ENCODE measurements at places on chromosomes 6 and 20.
A peak's percentile ranks its signal among the peaks of the same experiment; 100 is the strongest.

- peak; percentile 10 for DNase-seq
Measured at GRCh38 chr6:133837801-133838349, 51.0 kb upstream of the TCF21 start.

- no peak for DNase-seq
Measured at GRCh38 chr6:52251113-52251512, 6.8 kb upstream of the IL17F start.

GRCh38 chr6:73985891-73986290, 289.9 kb downstream of the CD109 start:
- DNase-seq = no peak

DNA sequence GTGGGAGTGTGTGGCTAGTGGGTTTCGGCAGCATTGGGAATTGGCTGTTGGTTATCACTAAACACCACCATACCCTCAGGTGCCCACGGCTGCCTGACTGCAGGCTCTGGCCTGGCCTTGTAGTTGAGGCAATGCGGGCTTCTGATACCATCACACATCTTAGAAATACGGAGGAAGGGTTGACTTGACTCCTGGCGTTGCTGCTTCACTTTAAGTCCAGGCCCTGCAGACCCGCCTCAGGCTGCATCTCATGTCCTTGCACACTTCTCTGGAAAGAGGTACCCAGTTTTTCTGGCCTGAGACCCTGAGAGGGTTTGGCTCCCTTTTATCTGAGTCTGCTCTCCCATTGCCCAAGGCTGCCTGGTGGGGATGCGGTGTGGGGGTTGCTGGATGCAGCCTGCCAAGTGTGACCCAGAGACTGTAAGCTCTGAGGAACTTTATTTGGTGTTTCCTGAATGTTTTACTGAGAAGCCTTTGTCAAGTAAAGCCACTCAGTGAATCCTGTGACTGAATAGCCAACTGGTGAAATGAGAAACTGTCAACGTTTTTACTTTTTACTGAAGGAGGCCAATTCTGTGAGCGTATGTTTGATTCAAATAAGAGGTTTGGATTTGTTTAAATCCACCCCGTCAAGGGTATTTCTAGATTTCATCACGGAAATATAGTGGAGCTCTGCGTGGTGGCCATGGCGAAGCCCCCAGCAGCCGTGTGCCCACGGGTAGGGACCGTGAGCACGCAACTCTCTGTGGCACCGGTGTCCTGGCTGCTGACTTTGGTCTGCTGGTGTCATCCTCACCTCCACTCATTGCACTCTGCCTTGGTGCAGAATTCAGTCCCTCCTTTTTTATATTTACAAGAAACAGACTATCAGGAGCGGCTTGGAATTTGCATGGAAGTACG, 160.1 kb downstream of the DTNBP1 start:
- DNase-seq = no peak

DNA sequence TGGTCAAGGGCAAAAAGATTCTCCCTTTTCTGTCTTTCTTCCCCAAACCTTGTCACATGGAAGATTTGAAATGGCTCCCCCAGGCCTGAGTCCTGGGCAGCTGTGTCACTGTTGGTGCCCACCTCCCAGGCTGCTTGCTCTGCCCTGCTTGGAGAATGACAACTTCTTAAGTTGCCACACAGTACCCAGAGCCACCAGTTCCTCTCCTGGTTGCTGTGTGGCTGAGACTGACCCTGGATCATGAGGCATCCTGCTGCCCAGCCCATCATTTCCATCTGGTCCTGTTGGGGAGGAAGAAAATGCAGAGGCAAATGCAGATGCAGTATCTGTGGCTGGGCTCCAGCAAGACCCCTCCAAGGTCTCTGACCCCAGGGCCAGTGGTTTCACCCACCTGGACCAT, 113.7 kb downstream of the PHACTR3 start:
- DNase-seq = no peak

DNA sequence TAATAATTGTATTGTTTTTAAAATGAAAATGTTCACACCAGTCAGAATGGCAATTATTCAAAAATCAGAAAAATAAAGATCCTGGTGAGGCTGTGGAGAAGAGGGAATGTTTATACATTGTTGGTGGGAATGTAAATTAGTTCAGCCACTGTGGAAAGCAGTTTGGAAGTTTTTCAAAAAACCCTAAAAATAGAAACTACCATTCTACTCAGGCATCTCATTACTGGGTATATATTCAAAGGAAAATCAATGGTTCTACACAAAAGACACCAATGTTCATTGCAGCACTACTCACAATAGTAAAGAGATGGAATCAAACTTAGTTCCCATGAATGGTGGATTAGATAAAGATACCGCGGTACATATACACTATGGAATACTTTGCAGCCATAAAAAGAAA, 461.5 kb upstream of the ADGRB3 start:
- no peak for DNase-seq

GRCh38 chr6:38169221-38169976, 349.9 kb downstream of the ZFAND3 start:
- DNase-seq = no peak

DNA sequence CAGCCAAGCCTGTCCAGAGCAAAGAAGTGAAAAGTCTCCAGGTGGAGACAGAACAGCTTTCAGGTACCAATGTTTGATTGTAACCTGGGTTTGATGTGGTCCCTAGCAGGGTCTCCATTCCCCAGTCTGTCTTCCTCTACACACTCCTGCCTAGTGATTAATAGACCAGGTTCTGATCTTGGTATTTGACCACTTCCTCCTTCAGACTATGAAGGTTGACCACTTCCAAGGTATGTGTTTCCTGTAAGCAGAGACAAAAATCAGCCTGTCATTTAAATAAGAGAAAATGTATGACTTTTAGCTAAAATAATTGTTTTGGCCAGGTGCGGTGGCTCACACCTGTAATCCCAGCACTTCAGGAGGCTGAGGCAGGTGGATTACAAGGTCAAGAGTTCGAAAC, 41.8 kb upstream of the TOP1 start:
- no peak for DNase-seq

DNA sequence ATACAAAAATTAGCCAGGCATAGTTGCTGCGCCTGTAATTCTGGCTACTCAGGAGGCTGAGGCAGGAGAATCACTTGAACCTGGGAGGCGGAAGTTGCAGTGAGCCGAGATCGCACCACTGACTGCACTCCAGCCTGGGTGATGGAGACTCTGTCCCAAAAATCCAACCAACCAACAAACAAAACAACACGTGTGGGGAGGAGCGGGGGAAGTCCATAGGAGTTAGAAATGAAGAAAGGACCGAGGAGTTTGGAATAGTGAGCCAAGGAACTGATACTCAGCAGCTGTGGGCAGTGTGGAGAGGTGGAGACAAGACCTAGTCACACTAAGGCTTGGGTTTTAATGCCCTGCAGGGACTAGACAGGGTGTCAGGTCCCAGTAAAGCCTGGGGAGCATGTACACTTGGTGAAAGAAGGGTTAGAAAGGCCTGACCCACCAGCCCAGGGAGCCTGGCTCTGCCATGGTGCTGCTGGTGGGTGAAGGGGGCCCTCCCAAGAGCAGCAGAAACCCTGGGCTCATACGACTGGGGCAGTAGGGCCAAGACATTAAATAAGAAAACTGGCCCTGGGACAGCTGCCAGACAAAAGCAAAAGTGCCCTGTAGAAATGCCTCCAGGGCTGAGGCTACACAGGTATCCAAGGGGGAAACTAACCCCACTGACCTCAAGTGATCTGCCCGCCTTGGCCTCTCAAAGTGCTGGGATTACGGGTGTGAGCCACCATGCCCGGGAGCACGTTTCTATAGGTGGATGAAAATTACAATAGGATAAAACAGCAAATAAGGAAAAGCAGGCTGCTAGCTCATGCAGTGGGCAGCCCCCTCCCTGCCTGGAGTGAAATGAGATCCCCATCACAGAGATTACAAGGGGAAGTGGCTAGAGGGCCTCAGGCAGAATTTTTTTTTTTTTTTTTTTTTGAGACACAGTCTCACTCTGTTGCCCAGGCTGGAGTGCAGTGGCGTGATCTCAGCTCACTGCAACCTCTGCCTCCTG, 58.0 kb downstream of the MYH7B start:
- no peak for DNase-seq

- DNase-seq = no peak
Measured at GRCh38 chr6:110482774-110483400, 6.5 kb upstream of the SLC22A16 start.

DNA sequence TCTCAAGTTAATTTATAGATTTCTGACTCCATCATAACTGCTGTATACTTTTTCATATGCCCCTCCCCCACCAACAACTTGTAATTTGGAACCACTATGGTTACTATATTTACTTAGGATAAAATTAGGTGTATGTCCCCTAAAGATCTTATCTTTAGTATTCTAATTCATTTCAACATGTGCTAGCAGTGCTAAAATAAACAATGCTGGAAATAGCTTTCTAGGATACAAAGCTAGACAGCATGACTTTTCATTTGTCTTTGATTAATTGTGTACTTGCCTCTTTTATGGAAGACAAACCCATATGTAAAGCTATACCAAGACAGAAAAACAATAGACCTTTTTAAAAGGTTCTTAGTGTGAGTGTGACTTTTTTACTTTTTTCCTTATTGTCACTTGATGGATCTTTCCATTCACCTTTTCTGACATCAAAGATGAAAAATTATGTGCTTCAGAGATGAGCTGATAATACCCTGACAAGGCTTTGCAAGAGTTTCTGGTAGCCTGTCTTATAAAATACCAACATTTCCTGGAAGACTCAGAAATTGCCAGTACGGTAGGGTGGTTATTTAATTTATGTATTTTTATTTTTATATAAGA, 31.2 kb upstream of the POPDC3 start:
- DNase-seq = no peak

GRCh38 chr6:147418523-147418922, 90.0 kb upstream of the SAMD5 start:
- no peak for DNase-seq

Data from stimulated activated CD4-positive, alpha-beta T cell treated with anti-CD3 and anti-CD28 coated beads, Interleukin-15, amount 100 ng/mL, for 1 hour (primary cell).